Neural crest cell (in vitro differentiated cells): ENCODE measurements at places on chromosomes 12 and 14. TPM values are rescaled to one million over a fixed set of nuclear protein-coding genes. Genes with fewer than 3 reads are reported as not detected.

- DNase-seq: no peak
Observed at GRCh38 chr12:62862259-62862881, 72.6 kb downstream of the PPM1H start.

DNA sequence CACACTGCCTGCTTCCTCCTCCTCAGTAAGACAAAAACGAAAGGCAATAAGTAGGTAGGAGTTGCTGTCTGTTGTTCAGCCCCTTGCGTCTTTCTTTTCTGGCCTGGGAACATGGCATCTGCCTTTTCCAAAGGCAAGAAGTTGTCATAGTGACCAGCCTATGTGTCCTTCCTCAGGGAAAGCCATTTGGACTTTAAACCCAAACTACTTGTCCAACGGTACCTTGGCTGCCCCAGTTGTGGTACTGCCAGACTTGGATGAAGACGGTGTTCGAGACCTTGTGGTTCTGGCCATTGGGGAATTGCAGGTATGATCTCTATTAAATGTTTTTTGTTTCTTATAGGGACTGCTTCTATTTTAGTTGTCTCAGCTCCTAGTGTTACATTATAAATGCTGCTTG lies 18.5 kb downstream of the FAM234B start:
- no peak for DNase-seq

DNA sequence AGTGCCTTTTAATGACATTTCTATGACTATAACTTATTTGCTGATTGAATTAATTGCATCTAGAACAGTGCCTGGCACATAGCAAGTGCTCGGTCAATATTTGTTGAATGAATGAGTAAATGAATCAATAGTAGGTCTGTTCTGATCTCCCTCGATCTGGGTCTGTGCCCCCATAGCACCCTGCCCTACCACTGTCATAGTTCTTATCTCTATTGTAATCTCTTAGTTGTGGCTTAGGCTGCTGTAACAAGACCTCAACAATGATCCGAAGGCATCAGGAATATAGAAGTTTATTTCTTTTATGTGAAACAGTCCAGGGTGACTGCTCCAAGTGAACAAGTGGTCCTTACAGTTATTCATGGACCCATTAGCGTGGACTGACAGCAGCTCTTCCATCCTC lies 44.0 kb upstream of the RPH3A start:
- no peak for DNase-seq

The SLC25A47 gene
- total RNA-seq: not detected in 2 replicates

GRCh38 chr12:2248901-2249381 lies 196.2 kb downstream of the CACNA1C start:
- DNase-seq: no peak

DNA sequence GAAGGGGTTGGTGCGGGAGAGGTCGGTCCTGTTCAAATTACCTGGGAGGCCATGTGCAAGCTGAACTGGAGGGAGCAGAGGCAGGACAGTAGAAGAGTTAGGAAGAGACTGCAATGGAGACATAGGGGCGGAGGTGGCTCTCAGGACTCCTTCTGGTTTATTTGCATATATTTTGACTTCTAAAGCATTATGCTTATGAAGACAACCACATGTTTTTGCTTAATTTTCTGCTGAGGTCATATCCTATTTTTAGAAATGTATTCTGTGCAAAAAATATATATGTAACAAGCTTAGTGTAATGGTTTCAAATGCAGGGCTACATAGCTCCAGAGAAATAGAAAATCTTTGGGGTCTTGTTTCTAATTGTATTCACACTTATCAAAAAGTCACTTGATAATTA lies 137.0 kb upstream of the MDM1 start:
- no peak for DNase-seq

DNA sequence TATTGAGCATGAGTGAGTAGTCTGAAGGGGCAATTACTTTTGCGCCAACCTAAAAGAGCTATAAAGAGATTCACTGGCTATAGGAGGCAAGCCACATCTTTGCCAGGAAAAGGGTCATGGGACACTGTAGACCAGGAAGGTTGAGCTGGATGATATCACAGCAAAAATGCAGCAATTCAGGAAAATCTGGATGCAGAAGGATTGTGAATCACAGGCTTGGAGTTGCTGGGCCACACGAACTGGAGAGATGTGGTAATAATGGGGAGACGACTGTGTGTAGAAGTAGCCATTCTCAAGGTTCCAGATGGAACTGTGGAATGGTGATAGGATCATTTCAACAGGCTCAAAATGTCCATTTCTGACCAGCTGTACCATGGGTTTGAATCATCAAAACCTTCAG lies 151.4 kb upstream of the DAAM1 start:
- DNase-seq: no peak
